Naive thymus-derived CD4-positive, alpha-beta T cell (primary cell): ENCODE measurements at places on chromosomes 7 and 10.

DNA sequence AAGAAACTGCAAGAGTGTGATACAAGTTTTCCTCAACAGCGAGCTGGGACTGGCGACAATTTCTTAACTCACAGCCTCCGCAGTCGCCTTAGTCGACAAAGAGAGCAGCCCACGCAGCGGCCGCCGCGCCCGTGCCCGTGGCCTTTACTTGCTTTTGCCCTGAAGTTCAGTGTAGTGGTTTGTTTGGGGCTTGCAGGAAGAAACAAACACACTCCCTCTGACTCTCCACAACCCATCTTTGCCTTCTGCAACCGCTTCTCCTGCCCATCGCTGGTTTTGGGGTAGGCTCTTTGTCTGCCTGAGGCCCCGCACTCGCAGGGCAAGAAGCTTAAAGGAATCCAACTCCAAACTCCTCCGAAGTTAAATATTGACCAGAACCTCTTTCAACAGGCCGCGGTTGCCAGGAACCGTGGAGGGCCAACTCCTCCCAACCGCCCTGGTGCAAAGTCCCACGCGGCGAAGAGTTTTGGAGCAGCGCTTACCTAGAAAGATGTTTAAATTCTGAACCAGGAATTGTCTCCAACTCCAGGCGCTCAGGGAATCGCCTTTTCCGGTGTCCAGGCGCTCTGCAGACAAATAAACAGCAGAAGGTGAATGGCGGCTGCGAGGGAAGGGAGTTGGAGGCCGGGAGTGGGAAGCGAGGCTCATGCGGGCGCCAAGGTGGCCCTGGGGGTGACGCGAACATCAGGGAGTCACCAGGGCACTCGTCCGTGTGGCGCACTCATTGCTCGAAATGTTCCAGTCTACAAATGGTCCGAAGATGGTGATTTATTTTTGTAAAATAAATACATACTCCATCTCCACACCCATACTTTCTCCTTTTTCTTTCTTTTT lies 8.3 kb downstream of the HOXA4 start:
- DNase-seq, result no peak

GRCh38 chr7:15862781-15863165 lies 176.3 kb upstream of the MEOX2 start:
- DNase-seq, result no peak

DNA sequence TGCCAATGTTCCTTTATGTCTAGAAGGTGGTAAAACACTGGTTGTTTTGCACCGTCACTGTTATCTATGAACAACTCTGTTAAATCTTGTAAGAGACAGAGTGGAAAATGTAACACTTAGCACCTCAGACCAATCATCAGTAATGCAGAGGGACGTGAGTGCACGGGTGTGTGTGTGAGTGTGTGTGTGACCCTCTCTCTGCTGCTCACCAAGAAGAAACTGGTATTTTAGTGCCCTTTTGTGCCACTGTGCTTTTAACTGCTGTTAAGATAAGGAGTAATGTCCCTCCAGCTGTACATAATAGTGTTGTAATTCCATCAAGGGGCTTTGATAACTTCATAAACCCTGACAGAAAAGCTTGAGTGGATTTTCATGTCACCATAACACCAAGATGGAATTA lies 130.1 kb downstream of the CREB5 start:
- DNase-seq, result no peak

DNA sequence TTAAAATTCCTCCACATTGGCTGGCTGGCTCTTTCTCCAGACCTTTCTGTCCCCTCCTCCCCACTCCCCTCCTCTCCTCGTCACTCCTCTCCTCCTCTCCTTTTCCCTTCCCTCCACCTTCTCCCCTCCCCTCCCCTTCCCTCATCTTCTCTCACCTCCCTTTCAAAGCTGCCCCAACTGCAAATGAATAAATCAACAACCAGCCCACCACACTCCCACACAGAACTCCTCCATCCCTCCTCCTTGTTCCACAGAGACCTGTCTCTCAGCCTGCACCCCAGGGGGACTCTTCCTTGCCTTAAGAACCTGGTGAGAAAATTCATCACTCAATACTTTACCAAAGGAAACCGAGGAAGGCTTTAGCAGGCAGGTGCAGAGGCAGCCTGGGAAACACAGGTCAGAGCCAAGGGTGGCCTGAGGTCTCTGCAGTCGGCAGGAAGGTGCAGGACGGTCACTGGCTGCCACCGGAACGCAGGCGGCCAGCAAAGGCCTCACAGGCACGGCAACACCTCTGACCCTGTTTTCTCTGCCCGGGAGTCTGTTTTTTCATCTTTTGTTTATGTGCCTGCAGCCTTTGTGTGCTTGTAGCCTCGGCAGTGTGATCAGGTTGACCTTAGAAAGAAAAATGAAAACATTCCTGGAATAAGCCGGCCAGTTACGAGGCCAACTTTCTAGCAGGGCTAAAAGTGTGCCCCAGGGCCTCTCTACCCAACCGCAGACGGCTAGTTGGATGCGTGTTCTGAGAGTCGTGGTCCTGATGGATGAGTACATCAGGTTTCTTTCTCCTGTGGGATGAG lies 207.6 kb upstream of the KLF6 start:
- no peak for DNase-seq

GRCh38 chr10:78529262-78529661 lies 495.6 kb downstream of the RPS24 start:
- DNase-seq, result no peak

GRCh38 chr7:88347517-88347916 lies 40.8 kb upstream of the STEAP4 start:
- no peak for DNase-seq

- DNase-seq, result no peak
Measured at GRCh38 chr10:10644008-10644646, 373.5 kb upstream of the CELF2 start.

- DNase-seq, result no peak
Measured at GRCh38 chr10:79038841-79039201, 29.9 kb upstream of the ZMIZ1 start.

GRCh38 chr10:60276232-60276631 lies 113.4 kb downstream of the ANK3 start:
- DNase-seq, result no peak

DNA sequence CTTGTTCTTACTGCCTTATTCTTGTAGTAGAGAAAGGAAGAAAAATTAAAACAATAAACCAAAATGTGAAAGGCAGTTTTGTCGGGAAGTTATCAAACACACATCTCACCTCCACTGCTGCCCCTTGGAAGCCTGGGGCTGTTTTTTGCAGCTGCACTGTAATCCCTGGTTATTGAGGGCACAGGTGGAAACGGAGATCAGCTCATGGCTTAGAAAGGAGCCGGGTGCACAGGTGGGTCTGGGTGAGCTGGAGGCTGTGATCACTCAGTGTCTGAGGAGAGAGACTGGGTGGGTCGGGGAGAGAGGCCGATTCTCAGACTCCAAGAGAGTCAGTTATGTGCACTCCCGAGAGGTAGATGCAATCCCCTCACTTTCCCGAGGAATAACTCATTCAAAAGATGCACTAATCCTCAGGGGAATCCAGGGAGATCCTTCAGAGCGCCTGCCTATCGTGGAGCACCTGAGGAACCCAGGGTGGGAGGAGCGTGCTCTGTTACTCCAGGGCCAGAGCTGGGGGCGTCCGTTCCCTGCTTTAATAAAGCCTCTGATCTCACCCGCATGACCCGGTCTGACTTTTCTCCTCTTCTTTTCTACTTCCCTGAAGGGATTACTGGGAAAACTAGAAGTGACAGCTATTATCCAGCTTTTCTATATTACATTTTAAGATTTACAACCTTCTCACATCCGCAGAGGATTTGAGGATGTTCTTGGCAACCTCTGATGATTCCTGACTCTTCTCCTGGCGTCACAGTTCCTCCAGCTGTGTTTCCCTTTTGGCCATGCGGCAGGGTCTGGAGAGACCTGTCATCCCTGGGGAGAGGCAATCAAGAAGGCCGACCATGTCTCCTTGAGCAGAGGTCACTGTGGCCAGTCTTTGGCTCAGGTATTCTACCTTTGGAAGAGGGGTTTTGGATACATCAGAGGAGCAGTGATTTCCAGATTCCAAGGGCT lies 82.1 kb downstream of the CAMK1D start:
- no peak for DNase-seq

GRCh38 chr10:79976999-79977398 lies 28.1 kb upstream of the SFTPD start:
- no peak for DNase-seq

- no peak for DNase-seq
Measured at GRCh38 chr7:143354965-143355364, 7.5 kb downstream of the FAM131B start.

- DNase-seq, result no peak
Measured at GRCh38 chr7:34837801-34838201, 179.8 kb downstream of the NPSR1 start.

DNA sequence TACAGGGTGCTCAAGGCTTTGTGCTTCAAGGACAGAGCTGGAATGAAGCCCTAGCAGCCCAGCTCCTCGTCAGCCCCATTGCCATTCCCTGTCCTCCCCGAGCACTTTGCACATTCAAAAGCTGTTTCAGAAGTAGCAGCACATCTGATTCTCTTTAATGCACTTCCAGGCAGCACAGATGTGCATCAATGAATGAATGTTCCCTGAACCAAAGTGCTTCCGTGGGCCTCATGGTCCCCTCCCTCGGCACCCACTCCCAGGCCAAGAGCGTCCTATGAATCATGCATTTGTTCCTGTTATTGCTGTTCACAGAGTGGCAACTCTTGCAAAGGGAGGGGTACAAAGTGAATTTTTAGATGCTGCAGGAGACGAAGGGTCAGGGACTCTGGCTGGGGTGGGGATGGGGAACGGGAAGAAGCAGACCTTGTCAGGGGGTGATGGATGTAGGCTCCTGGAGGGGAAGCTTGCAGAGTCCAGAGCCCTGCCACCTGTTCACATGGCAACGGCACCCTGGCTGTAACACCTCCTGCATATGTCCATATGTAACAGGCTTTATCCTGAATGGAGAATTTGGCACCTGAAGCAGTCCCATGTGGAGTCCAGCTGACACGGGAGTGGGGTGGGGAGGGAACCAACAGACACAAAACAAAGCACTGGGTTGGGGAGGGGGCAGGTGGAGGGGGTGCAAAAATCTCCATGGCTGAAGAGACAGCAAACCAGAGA lies 62.2 kb upstream of the BAIAP2L1 start:
- no peak for DNase-seq

GRCh38 chr10:124647421-124648130 lies 96.6 kb downstream of the FAM53B start:
- DNase-seq, result peak; percentile 74

GRCh38 chr10:66637273-66638036 lies 288.4 kb upstream of the LRRTM3 start:
- no peak for DNase-seq

GRCh38 chr7:42858570-42858969 lies 53.3 kb downstream of the C7orf25 start:
- DNase-seq, result no peak

DNA sequence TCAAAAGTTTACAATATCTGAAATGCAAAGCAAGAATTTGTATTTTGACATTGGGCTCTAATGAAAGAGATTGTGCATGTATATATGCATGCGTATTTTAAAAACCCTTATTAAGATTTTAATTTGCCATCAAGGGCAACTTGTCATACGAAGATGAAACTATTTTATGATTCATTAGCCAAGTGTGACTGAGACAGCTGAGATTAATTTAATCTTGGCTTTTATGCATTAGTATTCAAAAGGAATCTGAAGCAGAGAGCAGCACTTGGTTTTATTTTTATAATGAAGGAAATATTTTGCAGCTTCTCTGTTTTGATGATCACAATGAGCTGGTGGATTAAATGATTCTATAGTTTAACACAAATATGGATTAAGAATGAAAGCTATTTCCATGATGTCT lies 45.9 kb upstream of the AKR1E2 start:
- DNase-seq, result no peak

- DNase-seq, result no peak
Measured at GRCh38 chr7:26090927-26091519, 61.0 kb upstream of the NFE2L3 start.

DNA sequence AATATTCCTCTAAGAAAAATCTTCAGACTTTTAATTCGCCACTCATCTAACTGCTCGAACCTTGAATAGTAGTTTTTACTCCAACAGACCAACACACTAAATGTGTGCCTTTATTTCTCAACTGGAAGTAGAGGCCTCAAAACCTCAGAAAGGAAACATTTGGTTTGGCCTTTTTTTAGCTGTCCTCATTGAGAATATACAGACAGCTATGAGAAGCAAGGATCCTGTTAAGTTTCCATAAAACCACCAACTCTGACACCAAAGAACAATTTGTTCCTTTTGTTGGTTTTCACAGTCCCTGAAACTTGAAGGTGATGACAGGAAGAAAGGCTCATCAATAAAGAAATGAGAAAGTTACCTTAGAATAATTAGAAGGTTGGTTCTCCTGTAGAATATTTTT lies 199.2 kb upstream of the MEOX2 start:
- DNase-seq, result no peak

- no peak for DNase-seq
Measured at GRCh38 chr7:132497098-132497497, 79.2 kb downstream of the PLXNA4 start.

DNA sequence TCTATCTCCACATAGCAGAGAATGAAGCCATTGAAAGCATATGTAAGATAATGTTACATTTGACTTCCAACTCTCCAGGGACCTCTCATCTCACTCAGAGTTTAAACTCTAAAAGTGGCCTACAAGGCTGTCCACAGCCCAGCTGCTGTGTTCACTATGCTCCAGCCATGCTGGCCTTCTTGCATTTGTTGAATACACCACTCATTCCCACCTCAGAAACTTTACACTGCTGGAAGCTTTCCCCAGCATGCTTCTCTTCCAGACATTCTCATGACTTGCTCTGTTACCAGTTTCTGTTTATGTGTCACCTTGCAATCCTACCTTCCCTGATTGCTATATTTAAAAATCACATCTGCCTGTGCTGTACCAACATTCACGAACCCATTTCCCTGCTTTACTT lies 167.2 kb downstream of the WNT2 start:
- no peak for DNase-seq

DNA sequence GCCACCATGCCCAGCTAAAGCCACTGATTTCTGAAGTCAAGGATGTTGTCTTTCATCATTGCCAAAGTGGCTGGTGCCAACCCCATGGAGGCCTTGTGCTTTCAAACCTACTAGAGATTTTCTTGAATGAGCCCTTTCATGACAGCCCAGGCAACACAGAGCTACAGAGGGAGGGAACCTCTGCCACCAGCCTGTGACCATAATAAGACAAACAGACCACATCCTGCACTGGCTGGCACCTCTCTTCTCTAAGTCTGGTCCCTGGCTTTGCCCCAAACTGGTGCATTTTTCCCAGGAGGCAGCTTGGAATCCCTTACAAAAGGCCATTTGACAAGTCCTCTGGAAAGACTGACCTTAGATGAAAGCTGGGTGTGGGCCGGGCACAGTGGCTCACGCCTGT lies 348.8 kb downstream of the GALNT17 start:
- no peak for DNase-seq

DNA sequence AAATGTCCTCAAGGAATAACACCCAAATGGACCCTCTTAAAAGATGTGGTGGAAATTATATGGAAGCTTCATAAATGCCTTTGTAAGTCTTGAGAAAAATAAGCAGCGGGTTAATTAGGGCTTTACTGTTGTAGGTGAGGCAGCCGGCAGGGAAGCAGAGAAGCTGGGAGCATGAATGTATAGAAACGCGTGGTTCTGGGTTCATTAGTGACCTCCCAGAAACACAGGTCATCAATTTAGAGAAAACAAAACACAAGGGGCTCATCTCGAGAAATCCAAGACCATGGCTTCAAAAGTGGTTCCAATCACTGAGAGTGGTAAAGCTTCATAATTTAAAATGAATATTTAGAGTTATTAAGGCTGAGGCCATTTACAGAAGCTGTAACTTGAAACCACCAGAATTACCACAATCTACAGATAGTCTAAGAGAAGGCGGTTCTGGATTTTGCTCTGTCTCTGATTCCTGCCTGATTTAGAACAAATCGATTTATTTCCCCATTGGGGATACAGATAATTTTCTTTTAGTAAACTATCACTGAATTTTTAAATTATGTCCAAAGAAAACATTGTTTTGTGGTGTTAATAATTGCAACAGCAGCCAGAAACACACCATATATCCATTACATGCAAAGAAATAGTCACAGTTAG lies 20.7 kb downstream of the GARIN1A start:
- no peak for DNase-seq
